Chondrocyte (in vitro differentiated cells): ENCODE measurements at places on chromosomes 12 and 14. TPM values are rescaled to one million over a fixed set of nuclear protein-coding genes. Genes with fewer than 3 reads are reported as not detected.

DNA sequence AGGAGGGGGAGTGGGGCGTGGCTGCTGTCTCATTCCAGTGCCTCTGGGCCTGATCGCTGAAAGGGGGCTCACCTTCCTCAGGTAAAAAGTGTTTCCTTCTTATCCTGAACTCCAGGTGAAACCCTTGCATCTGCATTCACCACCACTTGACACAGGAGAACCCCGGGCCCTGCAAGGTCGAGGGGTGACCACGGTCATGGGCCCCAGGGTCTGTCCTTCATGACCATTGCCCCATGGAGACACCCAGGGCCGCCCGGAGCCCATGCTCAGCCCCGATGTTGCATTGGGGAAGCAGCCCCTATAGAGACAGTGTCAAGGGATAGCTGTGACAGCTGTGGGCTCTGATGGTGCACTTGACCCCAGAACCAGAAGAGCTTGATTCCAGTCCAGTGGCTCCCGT is 34.4 kb upstream of the DYNC1H1 start:
- peak; percentile 82 for DNase-seq

DNA sequence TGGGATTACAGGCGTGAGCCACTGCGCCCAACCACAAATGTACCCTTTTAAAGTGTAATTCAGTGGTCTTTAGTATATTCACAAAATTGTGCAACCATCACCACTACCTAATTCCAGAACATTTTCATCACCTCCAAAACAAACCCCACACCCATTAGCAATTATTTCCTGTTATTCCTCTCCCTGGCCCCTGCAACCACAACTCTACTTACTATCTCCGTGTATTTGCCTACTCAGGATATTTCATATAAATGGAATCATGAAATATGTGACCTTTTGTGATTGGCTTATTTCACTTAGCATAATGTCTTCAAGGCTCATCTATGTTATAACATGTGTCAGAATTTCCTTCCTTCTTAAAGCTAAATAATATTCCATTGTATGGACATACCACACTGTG is 16.0 kb upstream of the AQP2 start:
- no peak for DNase-seq

Gene MYF6
- not detected in 3 replicates for total RNA-seq

DNA sequence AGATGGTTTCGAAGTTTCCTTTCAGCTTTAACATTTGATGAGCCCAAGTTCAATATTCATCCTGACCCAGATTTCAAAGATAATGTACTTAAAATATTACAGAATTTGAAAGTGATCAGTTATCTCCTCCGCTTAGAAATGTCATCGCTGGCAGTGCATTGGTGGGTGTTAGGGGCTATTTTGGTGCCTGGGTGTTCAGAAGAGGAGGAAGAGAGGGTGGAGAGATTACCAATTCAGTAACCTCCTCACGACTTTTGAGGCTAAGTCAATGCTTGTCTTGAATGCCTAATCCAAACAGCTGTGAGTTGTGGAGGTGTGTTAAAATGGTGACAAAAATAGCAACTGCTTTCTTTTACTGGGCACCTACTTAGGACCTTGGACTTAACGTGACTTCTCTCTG is 13.8 kb upstream of the DGLUCY start:
- DNase-seq: no peak

GRCh38 chr12:71521125-71521524 is 81.5 kb downstream of the LGR5 start:
- no peak for DNase-seq

DNA sequence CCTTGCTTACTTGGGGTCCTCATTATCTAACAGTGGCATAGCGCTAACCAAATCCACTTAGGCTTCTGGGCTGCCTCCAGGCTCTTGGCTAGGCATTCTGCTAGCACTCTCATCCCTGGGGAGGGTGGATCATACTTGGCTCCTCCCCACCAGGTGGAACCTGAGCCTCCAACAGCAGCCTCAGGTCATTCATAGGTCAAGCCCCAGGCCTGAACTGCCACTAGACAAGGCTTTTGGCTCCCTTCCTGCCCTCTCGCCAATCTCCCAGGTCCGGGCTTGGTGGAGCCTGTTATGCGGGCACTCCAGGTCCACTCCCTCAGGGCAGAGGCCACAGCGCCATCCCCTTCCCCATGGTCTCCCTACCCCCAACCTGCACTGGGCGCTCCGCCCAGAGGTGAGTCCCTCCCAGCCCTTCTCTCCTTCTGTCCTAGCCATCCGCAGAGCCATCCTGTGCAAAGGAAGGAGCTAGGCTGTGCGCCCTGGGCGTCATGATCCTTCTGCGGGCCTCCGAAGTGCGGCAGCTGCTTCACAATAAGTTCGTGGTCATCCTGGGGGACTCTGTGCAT is 154.9 kb upstream of the AMIGO2 start:
- DNase-seq: no peak

- no peak for DNase-seq
Observed at GRCh38 chr14:31501870-31502269, 14.0 kb upstream of the GPR33 start.

Gene ACSS3
- total RNA-seq: 1.9 to 5.6 TPM (median 2.2 TPM) in 3 replicates

Gene SMIM41
- not detected in 3 replicates for total RNA-seq

Gene STAT2
- 163 to 210 TPM (median 166 TPM) in 3 replicates for total RNA-seq

DNA sequence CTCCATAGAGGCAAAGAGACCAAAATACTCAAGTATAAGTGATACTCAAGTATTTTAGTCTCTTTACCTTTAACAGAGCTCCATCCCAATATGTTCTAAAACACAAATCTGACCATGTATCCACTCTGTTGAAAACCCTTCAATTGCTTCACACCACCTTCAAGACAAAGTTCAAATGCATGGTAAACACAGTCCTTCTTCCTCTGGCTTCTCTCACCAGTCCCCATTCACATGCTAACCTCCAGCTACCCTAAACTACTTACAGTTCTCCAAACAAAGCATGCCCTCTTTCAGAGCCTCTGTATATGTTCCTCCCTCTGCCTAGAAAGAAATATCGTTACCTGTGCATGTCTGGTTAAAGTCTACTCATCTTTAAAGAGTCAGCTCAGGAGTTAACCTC is 100.2 kb downstream of the NUMB start:
- DNase-seq: no peak

Gene PLA2G1B
- 0.42 to 1.1 TPM in 2 of 3 replicates, not detected in the other for total RNA-seq

- DNase-seq: no peak
Observed at GRCh38 chr14:54955143-54955542, 52.5 kb upstream of the GCH1 start.

Gene PLD4
- 0.07 to 0.10 TPM in 2 of 3 replicates, not detected in the other for total RNA-seq

GRCh38 chr14:32826404-32827082 is 112.1 kb upstream of the NPAS3 start:
- no peak for DNase-seq

Gene MRPL51
- total RNA-seq: 169 to 201 TPM (median 170 TPM) in 3 replicates

- peak; percentile 80 for DNase-seq
Observed at GRCh38 chr14:105894978-105895881, 368.8 kb downstream of the TMEM121 start.
